Spleen (tissue), 13 donors: ENCODE measurements at places on chromosomes 7 and 10.

- no peak for DNase-seq
These were observed 180.8 kb downstream of the PRKCQ start for GRCh38 chr10:6399231-6399741.

DNA sequence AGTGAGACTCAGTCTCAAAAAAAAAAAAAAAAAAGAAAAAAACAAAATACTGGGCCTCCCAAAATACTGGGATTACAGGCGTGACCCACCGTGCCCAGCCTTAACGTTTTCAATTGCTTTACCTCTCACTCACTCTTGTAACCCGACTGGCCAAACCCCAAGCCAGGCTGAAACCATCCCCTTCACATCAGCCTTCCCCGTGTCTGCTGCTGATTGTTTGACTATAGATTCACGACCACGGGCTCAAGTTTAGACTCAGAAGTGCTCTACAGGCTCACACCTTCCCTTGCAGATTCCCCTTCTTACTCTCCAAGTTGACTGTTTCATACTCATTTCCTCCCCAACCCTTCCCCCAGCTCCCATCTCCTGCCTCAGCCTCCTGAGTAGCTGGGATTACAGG, 22.3 kb downstream of the TYW1 start:
- DNase-seq, result no peak

DNA sequence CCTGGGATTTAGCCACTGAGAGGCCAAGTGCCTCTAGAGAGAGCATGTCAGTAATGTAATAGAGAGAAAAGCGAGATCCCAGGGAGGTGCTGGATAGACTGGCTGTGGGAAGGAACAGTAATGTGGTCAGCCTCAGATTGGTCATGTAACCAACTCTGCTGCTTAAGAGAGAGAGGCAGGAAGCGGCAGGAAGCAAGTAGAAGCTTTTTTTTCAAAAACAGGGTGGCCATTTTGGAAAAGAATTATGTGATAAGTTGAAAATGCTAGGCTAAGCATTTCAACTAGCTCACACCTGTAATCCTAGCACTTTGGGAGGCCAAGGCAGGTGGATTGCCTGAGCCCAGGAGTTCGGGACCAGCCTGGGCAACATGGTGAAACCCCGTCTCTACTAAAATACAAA, 3.7 kb upstream of the PCOLCE start:
- no peak for DNase-seq

DNA sequence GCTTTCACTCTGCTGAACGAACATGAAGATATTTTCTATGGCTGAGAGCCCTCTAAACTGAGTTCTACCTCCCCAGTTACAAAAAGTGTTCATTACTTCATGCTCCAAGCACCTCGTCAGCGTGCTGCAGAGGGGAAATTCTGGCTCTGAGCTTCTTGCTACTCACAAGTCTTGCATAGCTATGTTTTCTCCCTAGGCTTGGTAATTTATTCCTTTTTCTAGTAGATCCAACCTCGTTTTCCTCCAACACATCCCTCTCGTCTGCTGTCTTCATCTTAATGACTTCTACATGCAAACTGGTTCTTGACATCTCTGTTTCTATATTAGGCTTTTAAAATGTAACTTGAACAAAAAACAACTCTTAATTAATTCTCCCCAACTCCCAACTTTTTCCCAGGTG, 1034.5 kb downstream of the REEP3 start:
- no peak for DNase-seq

DNA sequence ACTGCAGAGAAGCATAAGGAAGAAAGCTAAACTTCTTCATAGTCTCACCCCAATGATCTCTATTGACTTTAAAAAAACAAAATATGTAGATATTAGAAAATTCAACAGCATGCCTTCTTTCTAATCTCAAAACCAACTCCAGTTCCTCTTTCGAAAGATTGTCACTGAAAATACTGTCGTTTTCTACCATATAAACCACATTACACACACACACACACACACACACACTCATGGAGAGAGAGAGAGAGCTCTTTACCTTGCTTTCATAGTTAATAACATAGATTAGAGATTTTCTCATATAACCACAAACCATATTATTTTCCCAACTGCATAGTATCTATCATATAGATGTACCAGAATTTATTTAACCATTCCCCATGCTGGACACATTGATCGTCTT, 296.2 kb upstream of the MGMT start:
- no peak for DNase-seq

- DNase-seq, result no peak
These were observed 22.8 kb upstream of the AGMO start for GRCh38 chr7:15584575-15584974.
